ENCODE measurements at places on chromosomes 3 and 15.

GRCh38 chr15:26049900-26050657 is 187.0 kb upstream of the ATP10A start:
- DNase-seq = no peak

- no peak for DNase-seq
Measured at GRCh38 chr3:179613807-179614206, 9.2 kb downstream of the NDUFB5 start.

GRCh38 chr15:27459836-27460235 is 488.9 kb downstream of the GABRG3 start:
- DNase-seq = no peak

DNA sequence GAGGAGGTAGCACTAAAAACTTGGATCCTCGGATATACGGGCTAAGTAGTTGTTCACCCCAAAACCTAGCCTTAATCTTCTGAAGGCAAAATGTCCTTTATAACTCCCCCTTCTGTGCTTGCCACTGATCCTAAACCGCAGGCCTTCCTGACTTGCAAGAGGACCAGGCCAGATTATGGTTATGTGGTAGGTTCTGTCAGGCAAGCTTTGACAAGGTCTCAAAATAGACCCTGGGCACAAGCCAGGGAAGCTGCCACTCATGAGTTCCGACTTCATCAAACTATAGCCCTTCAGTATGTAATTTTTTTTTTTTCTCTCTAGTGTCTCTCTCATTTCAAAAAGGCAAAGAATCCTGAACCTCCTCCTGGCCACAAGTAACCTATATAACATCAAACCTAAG is 3.2 kb downstream of the LRRFIP2 start:
- DNase-seq = no peak

DNA sequence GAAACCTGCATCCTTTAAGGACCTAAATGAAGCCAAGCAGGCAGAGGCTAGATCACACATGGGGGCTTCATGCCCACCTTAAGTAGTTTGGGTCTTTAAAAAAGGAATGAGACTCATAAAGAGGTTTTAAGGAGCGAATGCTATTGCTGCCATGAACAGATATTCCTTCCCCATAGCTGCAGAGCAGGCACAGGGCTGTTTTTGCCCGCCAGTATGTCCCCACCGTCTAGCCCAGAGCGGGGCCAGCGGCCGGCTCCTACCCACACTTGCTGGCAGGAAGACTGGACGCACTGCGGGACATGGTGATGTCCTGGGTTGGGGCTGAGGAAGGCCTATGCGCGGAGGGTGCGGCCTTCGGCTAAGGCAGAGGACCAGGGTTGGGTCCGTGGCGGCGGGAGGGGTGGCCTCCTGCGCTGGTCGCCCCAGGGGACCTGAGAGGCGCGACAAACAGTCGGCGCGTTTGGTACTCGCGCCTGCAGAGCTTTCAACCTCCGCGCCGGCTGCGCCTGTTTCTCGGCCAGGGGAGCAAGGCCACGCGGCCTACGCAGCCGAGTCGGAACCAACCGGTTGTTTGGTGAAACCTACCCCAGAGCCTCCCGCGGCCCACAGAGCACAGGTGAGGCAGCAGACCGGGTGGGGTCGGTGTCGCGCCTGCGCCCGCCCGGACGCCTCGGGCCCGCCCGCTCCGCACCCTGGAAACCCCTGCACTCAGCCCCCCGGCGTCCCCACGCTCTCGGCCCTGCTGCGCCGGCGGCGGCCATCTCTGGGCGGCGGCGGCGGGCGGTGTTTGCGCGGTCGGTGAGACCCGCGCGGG is at the start of gene FAIM:
FAIM (plus strand) TSS at position 450 of the 814 bp plus-strand sequence. CDS start 10,956 bp downstream, outside the sequence.
- DNase-seq = peak; percentile 44
